Suppressor macrophage (primary cell): ENCODE measurements at places on chromosomes 5 and 9.

DNA sequence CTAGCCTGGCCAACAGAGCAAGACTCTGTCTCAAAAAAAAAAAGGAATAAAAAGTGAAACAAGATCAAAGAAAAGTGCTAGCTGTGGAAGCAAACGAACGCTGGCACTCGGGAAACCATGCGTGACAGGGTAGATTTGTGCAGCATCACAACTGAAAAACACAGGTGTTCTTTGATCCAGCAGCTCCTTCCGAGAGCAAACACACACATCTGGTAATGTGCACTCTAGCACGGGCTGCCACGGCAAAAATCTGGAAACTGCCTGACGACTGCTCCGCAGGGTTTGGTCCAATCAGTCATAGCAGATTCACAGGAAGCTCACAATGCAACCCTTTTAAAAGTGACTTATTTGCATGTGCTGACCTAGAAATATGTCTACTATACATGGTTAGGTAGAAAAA is 80.0 kb downstream of the SYK start:
- DNase-seq: no peak

GRCh38 chr9:135226369-135227050 is 139.0 kb downstream of the OLFM1 start:
- DNase-seq: no peak

DNA sequence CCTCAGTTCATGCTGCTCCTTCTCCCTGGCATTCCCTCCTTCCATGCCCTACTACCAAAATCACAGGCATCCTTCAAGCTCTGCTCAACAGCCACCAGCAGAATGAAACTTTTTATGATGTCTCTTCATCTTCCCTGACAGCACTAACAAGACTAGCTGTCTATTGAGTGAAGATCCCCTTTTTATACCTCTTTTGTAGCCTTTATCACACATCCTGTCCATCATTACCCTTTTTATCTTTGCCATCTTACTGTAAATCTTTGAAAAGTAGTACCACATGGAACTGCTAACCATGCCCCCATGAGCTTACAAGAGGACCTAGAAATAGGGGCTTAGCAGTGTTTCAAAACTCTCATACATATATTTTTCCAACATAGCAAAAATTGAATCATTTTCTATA is 10.8 kb upstream of the ADRB2 start:
- no peak for DNase-seq

GRCh38 chr5:123803359-123803758 is 291.4 kb downstream of the CSNK1G3 start:
- no peak for DNase-seq

DNA sequence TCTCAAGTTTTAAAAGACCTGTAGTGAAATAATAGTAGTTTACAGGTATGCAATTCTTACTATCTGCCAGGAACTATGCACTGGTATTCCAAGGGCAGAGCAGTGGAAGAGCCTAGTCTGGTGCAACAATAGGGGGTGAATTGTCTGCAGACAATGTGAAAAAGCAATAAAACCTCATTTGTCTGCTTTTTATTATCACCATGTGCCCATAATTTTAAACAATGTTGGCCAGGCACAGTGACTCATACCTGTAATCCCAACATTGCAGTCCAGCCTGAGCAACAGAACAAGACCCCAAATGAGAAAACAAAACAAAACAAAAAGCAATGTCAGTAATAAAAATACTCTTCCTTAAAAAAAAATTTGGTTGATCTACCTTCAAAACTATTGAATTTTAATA is 12.2 kb upstream of the SLC44A1 start:
- no peak for DNase-seq

GRCh38 chr5:130966990-130967525 is 198.0 kb downstream of the HINT1 start:
- DNase-seq: peak; percentile 58

- DNase-seq: no peak
Observed at GRCh38 chr9:94928691-94929368, 202.3 kb downstream of the AOPEP start.

DNA sequence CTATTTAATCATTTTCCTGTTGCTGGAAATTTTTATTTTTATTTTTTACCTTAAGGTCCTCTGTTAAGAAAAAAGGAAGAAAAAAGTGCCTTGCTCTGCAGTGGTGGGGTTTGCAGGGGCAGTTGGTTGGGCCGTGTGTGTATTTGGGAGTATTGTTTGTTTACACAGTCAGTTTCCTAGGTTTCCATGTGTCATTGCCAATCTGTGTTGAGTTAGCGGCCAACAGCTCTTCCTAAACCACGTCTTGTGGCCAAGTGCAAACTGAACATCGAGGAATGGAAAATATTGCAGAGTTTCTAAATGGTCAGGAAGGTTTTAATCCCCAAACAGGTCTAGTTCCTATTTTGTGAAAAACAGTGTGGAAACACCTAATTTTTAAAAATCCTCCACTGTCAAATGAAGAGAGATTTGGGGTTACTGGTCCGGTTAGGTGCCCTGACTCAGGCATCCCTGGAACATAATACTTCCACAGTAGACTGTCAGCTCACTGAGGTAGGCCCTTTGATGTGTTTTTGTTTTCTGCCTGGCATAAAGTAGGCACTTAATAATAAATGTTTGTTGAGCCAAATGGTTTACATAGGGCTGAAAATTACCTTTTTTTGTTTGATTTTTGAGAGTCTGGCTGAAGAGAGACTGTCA is 37.0 kb downstream of the MAMDC2 start:
- DNase-seq: peak; percentile 70

DNA sequence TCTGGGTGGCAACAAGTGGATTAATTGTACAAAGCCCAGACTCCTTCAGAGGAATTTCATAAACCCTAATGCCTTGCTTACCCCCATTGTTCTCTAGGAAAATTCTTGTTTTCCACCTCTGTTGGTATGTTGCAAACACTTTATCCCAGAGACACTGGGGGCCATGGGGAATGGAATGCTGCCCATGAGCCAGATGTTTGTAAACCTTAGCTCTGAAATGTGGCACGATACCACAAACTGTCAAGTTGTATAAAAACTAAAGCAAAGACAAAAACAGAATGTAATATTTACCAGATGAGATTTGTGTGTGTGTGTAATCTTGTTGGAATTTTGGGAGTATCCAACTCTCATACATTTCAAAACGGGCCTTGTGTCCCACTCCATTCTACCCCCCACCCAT is 465.0 kb downstream of the EBF1 start:
- no peak for DNase-seq

GRCh38 chr5:158898185-158899177 is 201.2 kb downstream of the EBF1 start:
- DNase-seq: no peak

- peak; percentile 85 for DNase-seq
Observed at GRCh38 chr9:120441426-120442307, 138.3 kb downstream of the CDK5RAP2 start.

DNA sequence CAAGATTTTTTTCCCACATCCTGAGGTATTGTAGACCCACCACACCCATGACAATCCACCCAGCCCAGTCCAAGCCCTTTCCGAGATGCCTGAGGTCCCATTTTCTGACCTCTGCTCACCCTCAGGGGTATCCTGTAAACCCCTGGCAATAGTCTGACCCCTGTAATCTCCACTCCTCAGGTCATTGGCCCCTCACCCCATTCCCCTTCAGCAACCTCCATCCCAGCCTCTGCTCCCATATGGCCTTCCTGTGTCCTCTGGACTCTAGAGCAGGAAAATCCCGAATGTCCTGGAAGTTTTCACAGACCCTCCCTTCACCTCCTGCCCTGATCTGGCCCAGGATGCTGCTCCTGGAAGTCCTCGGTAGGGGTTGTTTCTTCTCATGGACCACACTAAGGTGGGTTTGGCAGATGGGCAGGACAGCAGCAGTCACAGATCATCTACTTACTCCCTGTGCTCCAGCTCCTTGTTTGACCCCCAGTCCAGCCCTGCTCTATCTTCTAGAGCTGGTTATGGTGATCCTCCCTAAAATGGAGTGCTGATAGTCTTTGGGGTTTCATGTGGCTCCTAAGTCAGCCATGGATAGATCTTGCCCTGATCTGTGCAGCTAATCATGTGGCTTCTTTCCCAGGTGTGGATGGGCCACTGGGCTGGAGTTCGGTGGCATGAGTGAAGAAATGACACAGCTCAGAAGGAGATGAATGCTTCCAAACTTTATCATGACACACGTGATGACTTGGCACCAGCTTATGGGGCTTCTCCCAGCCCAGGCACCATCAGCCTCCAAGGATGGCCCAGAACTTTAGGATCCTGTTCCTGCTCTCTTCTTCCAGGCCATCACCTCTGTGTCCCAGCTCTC is 12.0 kb upstream of the ACSL6 start:
- DNase-seq: no peak

DNA sequence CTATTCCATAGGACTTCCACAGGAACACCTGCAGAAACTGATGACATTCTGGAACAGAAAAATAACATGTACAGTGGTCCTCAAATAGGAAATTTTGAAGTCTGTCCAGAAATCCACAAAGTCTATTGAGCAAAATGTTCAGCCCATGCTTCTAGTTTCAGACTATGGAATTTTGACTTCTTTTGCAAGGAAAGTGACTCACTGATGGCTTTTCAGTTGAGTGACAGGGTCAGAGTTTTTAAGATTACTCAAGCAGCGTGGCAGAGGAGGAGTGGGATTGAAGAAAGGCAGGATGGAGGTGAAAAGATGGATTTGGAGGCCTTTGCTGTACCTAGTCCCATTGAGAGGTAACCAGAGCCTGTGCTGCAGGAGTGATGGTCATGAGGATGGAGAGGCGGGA is 151.5 kb downstream of the GOLPH3 start:
- DNase-seq: no peak

DNA sequence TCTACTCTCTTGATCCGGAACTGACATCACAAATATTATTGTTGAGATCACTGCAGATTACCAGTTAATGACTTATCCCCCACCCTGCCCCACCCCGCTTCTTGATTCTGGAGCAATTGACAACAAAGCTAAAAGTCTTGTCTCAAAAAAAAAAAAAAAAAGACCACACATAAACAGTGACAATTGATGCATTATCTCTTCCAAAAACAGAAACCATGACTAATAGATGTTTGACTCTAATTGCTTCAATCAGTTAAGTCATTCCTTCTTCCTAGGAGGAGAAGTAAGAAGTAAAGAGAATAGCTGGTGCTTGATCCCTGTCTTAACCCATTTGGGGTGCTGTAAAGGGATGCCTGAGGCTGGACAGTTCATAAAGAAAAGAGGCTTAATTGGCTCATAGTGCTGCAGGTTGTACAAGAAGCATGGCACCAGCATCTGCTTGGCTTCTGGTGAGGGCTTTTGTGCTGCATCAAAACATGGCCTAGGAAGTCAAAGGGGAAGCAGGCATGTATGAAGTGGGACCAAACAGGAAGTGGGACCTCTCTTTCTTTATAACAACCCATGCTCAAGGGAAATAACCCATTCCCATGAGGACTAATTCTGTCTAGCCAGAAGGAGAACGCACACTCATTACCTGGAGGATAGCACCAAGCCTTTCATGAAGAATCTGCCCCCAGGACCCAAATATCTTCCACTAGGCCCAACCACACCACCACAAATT is 158.7 kb downstream of the TMEM167A start:
- DNase-seq: peak; percentile 22
